NCI-H1092 (cell line): ENCODE measurements at places on chromosomes 16 and 17.

DNA sequence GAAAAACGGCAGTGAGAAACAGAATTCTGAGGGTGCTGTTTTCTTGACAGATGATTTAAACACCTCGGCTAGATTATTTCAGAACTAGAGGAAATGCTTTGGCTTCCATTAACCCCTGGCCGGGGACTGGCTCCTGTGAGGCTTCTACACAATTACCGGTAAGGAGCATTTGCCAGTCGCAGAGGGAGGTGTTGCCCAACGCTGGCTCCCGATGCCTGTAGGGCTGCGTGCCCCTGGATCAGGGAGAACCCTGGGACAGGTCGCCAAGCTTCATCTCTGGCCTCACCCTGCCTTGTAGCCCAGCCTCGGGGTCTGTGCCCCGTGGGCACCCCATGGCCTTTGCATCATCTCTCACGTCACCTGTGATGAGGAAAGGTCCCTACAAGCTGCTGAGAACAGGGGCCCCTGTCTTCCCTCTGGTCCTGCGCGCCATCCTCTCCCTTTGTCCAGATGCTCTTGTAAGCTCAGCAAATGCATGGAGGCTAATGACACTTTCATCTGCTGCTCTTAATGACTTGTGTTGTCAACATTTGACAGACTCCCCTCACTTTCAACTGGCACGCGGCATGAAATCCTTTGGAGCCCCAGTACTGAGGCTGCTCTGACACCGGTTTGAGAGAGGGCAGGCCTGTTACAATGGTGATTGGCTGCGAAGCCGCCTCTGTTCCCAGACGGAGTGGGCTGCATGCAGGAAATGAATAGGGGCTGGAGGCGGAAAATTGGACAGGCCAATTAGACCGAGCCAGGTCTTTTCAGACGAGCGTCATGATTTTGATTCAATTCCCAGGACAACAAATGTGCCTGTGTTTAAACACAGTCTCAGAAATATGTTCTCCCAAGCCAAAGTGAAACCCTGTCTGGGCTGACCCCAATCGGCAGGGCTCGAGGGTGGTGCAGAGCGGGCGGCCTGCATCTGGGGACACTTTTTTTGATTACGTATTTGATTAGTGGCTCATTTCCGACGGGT, 85.5 kb upstream of the DOC2B start:
- no peak for DNase-seq

DNA sequence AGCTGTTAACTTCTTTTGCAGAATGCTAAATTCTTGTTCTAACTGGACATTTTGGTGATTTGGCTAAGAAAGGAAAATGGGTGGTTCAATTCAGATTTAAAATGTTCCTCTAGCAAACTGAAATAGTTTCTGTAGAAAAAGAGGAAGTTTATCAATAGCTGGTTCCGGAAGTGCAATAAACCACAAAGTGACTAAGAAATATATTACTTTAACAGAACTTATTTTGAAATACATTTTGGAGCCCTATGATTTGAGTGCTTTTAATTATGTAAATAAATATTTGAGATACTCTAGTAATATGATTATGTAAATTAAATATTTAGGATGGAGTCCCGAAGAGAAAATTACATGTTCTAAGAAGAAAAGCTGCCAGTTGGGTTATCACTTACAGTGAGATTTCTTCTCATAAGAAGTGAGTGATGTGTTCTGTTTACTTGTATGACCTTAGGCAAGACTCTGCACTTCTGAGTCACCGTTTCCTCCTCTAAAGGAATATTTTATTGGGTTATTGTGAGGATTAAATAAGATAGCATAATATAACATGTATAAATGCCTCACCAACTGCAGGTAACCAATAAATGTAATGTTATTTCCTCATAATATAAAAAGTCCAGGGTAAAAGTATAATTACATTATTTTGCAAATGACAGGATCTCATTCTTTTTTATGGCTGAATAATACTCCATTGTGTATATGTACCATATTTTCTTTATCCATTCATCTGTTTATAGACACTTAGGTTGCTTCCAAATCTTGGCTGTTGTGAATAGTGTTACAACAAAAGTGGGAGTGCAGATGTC, at the start of gene EVI2B:
TSS of gene EVI2B (minus strand) at position 73 of the 800 bp plus-strand sequence. CDS start 8,445 bp downstream, outside the sequence.
- DNase-seq: no peak

DNA sequence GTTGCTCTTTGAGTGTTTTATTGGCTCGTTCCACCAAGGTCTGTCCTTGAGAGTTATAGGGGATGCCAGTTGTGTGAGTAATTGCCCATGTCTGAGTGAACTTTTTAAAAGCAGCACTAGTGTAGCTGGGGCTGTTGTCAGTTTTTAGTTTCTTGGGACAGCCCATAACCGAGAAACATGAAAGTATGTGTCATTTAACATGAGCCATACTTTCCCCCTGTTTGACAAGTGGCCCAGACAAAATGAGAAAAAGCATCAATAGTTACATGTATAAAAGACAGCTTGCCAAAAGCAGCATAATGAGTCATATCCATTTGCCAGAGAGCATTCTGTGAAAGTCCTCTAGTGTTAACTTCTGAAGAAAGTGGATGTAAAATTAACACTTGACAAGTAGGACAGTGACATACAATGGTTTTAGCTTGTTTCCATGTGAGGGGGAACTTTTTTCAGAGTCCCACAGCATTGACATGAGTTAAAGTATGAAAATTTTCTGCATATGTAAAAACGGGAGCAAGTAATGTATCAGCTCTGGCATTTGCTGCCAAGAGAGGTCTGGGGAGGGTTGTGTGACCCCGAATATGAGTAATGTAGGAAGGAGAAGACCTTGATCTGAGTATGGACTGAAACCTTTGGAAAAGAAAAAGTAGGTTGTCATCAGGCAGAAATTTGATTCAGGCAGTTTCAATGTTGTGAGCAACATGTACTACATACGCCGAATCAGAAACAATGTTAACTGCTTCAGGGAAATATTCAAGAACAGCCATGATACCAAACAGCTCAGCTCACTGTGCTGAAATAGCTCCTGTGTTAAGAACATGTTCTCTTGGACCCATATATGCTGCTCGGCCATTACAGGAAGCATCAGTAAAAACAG, 56.8 kb upstream of the ARL4D start:
- no peak for DNase-seq

DNA sequence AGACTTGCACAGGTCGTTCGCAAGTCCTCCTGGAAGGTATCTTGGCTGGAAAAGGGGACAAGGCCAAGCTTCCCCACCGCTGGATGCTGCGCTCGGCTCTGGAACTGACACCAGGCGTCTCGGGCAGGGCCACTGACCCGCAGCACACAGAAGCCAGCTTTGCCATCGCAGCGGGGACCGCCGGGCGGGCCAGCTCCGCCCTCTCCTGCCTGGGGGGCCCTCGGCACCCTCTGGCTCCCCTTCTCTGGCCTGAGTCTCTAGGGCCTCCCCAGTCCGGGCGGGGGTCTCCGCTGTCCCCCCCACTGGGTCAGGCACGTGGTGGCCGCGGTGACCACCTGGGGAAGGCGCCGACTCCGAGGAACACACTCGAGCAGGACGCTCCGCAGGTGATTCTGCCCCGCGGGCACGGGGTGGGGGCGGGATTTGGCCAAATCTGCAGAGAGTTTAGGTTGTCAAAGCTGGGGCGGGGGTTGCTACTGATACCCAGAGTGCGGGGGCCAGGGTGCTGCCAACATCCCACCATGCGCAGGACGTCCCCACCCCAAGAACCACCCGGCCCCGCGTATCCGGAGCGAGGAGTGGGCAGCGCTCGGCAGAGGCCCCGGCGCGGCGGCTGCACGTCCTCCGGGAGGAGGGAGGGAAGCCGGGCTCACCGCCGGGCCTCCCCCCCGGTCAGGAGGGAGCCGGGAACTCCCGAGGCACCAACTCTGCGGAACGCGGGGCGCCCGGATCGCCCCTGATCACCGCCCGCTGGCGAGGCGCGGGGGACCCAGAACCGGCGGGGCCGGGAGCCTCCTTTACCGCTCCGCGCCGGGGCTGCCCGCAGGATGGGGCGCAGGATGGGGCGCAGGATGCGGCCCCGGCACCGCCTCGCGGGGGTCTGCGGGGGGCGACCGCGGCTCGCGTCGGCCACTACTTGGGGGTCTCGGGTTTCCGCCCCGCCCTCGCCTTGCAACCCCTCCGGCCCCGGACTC, 744 bp upstream of the METRNL start:
- no peak for DNase-seq

GRCh38 chr16:58129097-58129936, at the start of gene CFAP20:
CFAP20 (minus strand) TSS chr16:58129381; CDS start chr16:58129115, 266 bp downstream.
- peak; percentile 99 for DNase-seq

GRCh38 chr16:50731130-50731988, 10.5 kb upstream of the CYLD start:
- no peak for DNase-seq

GRCh38 chr16:2904922-2905240, 6.8 kb upstream of the FLYWCH1 start:
- DNase-seq: no peak

DNA sequence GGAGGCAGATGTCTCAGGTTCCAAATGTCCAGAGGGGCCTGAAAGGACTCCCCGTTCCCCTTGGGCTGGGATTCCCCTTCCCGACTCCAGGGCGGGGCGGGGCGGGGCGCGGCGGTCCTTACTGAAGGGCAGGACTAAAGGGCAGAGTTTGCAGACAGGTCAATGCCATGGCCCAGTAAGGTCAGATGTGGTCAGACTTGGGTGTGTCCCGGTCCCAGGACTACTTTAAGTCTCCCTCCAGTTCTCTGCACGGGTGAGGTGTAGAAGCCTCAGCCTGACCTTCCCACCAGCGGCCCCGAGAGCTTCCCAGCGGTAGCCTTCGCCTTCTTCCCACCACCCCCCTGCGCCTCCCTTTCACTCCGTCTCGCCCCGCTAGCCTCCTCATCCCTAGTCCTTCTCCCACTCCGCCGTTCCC, 532 bp downstream of the KDM6B start:
- no peak for DNase-seq

DNA sequence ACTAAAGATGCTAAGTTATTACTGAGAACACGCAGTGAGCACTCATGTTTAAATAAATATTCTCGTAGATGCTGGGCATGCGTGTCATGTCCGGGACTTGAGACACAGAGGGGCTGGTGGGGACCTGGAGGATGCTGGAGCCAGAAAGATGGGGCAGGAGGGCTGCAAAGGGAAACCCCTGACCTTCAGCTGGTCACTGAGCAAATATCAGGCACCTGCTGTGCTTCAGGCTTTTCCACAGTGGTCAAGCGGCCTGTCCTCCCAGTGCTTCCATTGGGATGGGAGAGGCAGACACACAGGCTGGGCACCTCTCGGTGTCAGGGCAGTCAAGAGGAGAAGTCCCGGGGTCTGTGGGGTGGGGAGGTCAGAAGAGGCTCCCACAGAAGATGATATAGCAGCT, 211.4 kb downstream of the GSG1L start:
- DNase-seq: no peak

DNA sequence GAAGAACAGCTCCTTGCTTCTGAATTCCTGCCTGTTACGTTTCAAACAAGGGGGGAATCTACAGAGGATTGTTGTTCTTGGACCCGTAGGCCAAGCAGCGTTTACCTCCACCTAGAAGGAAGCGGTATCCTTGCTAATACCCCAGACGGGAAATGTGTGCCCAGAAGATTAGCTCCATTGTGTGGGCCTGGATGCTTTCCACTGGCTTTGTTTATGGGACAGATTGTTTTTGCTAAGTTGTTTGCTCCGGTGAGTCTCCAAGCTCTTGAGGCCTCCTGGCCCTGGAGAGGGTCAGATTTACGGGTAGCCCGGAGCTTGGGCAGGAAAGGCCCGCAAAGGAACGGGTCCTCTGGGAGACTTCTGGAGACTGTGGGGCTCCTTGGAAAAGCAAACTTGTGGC, 28.4 kb upstream of the MRTFB start:
- DNase-seq: no peak

DNA sequence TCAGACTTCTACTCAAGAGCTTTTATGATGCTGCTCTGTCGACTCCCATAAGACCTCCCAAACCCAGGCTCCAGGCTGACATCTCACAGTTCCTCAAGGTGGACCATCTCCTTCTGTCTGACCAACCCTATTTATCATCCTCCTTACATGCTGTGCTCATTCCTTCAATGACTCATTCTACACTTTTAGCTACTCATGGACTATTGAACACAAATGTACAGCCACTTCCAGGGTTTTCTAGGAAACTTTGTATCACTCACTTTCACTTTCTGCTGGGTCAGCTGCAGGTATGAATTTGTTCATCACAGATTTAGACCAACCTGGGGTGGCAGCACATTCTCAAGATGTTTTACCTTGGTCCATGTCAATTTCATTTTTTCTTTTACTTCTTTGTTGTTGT, 162.4 kb upstream of the FAM20A start:
- no peak for DNase-seq

DNA sequence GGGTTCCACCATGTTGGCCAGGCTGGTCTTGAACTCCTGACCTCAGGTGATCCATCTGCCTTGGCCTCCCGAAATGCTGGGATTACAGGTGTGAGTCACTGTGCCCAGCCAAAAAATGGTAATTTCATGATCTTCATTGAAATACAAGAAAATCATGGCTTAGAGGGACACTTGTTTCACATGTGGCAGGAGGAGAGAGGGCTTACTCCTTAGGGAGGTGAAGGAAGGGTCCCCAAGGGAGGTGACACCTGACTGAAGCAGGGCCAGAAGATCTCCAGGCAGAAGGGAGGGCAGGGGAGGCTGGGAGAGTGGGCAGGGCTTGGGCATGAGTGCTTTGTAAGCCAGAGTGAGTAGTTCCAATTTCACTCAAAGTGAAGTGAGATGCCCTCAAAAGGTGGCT, 20.0 kb upstream of the ITGAX start:
- DNase-seq: no peak

DNA sequence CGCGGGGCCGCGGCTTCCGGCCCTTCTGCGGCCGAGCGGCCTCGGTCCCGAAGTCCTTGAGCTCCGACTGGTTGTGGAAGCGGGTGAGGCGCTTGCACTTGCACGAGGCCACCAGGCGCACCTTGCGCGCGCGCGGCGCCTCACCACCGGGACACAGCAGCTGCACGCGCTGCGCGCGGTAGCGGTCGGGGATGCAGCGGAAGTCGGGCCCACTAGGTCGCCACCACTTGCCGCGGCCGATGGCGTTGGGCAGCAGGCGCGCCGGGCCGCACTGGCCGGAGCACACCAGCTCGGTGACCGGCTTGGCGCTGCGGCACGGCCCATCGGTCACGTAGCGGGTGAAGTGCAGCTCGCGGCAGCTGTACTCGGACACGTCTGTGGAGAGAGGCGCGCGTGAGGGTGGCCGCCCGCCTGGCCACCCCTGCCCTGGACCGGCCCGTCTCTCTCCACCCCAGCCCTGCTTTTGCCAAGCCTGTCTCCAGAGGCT, 3.2 kb downstream of the SOST start:
- DNase-seq: no peak

GRCh38 chr17:55286681-55287589, 22.2 kb downstream of the HLF start:
- no peak for DNase-seq

GRCh38 chr17:38735161-38735997, 5.2 kb downstream of the CISD3 start:
- DNase-seq: peak; percentile 30

GRCh38 chr16:72815348-72816318, 232.3 kb downstream of the ZFHX3 start:
- no peak for DNase-seq
